ENCODE measurements at places on chromosomes 7 and 10.

DNA sequence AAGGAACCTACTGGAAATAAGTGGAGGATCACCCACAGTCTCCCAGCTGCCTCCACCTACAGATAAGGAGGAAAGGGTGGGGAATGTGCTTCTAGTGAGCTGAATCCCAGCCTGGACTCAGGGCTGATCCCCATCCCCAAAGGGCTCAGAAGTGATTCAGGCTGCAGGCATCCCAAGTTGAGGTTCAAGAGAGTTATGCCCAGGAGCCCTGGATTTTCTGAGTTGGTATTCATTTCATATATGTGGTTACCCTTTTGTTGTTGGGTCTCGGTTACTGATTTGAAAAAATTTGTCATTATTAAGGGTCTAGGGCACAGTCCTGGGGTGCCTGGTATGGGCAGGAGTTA is 30.0 kb upstream of the SRGN start:
- DNase-seq, result no peak

- no peak for DNase-seq
Measured at GRCh38 chr10:93072713-93073538, 767 bp upstream of the CYP26A1 start.

- no peak for DNase-seq
Measured at GRCh38 chr10:5751601-5752253, 61.5 kb downstream of the GDI2 start.

- no peak for DNase-seq
Measured at GRCh38 chr10:50575477-50576244, 48.1 kb downstream of the SGMS1 start.

DNA sequence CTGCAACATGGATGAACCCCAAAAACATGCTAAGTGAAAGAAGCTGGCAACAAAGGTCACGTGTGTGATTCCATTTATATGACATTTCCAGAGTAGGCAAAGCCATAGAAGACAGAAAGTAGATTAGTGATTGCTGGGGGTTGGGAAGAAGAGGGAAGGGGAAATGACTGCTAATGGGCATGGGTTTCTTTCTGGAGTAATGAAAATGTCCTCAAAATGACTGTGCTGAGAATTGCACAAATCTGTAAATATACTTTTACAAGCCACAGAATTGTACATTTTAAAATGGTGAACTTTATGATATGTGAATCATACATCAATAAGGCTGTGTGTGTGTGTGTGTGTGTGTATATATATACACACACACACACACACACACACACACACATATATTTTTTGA is 15.8 kb downstream of the MMS19 start:
- DNase-seq, result no peak

DNA sequence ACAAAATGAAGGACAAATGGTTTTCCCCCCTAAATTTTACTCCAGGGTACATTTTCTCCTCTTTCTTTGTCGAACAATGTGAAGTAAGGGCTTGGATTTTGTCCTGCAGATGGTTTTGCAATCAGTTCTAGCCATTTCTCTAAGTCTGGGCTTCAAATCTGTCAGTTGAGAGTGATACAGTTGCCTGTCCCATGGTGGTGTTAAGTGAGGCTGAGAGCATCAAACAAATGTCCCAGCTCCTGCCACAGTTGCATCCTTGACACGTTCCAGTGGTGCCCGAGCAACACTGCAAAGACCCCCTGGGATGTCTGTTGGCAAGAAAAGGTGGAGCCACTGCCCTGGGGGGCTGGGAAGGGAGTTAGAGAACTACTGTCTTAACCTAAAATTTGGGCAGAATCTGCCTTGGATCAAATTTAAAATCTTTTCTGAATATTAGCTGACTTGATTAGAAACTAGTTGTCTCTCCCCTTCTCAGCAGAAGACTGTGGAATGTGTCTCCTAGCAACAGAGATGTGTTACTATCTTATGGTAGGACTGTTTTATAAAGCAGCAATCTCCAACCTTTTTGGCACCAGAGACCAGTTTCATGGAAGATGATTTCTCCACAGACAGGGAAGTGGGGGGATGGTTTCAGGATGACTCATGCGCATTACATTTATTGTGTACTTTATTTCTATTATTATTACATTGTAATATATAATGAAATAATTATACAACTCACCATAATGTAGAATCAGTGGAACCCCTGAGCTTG is 102.0 kb upstream of the STEAP1B start:
- no peak for DNase-seq

DNA sequence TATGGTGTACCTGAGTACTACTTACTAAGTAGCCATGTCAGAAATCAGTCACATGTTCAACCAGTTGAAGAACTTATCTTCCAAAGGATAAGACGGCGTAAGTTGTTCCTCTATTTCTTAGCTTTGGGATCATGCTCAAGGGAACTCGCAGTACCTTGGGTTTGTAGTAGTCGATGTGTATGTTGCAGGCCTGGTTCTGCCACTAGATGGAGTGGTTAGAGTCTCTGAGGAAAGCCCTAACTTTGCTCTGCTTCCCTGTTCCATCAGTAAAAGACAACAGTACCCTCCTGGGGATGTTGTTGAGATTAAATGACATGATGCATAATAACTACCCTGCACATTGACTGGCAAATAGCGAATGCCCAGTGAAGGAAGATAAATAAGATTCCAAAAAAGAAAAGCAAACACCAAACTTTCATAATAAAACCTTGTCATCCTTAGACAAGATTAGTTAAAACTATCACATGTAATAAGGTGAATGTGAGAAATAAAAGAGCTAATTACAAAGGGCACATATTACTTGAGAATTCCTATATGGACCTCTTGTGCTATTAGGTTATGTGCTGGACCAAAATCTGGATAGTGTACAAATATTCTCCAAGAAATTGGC is 165.9 kb downstream of the ABCA13 start:
- no peak for DNase-seq

GRCh38 chr10:102403115-102403514 is 7.6 kb downstream of the NFKB2 start:
- no peak for DNase-seq

All from NCI-H1436 (cell line).